ENCODE measurements at places on chromosomes 2 and 18.

DNA sequence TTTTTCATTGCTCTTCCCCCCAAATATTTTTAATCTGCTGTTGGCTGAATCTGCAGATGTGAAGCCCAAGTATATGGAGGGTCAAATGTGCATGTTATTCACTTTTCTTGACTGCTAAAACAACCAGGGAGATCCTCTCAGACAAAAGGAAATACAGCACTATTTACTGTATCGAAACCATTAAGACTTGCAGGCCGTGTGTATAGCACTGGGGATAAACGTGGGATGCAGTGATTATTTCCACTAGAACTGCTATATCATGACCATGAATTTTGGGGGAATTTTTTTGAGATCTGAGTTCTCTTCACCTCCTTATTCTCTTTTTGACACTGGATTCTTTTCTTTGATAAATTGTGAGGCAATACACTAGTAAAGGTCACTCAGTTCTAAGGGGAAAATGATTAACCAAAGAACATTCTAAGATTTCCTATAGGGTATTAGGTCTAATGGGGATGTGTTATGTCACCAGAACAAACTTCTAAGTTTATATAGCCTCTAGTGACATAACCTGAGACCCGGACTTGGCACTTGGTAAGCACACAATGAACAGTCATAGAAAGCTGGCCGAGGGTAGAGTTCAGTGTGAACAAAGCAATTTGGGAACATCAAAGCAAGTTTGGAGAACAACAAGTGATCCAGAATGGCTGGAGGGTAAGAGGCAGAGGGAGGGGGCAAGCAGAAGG lies 14.9 kb upstream of the UGT1A1 start:
- no peak for DNase-seq

DNA sequence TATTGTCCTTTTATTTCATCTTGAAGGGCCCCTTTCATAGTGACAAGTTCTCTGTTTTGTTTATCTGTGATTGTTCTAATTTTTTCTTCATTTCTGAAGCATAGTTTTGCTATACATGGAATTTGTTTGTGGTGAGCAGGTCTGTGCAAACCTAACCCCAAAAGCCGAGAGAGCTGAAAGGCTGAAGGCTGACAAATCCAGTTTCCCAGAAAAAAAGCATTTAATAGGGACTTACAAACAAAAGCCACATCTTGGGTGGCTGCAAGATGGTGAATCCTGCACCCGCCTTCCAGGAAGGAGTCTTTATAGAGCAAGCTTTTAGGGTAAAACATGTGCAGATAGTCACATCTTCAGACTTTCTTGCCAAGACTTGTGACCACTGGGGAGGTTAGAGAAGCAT lies 473.4 kb upstream of the TRIB2 start:
- no peak for DNase-seq

DNA sequence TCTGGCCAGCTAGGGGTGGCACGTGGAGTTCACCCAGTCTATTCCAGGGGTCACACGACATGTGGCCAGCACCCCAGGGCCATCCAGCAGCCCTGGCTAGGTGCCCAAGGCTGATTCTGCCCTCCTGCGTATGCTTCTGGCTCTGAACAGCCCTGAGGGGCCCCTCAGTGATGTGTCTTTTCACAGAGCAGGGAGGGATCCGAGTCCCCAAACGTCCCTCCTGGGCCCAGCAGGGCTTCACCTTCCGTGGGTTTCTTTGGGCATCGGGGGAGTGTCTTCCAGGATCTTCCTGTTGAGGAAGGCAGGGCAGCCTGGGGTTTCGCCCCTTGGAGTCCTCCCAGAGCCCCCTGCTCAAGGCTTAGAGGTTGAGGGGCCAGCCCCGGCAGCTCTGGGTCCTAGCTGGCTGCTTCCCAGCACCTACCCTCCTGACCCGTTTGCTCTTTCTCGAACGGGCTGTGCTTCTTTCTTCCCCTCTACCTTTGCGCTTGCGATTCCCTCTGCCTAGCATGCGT lies 165.9 kb downstream of the DYSF start:
- DNase-seq: no peak

DNA sequence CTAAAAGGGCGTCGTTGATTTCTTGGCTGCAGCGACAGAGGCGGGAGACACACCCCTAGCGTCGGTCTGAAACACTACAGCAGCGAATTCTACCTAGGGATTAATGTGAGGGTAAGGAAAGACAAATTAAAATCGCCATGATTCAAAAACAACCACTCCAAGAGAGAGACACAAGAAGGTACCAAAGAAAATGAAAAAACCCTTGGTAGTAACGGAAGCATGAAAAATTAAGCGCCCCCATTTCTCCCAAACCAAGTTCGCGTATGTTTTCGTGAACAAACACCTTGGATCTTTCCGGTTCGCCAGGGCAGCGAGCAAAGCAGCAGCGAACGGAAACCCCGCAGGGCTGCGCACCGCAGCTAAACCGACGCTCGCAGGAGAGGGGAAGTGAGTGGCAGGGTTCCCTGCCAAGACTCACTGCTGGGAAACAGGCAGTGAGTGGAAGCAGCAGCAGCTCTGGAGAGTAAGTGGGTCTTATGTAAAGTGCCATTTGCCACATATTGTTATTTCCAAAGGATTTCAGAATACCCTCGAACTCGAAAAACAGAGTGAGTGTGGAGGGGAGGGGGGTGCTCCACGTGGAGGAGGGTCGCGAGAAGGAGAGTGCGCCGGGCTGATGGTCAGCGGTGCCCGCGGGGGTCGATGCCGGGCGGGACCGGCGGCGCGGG lies 1.0 kb downstream of the PPP3R1 start:
- DNase-seq: no peak

GRCh38 chr2:164187121-164187520 lies 434.2 kb downstream of the GRB14 start:
- no peak for DNase-seq

GRCh38 chr2:44723921-44724320 lies 217.6 kb upstream of the SIX3 start:
- no peak for DNase-seq

- no peak for DNase-seq
Measured at GRCh38 chr2:12168791-12169388, 422.5 kb downstream of the LPIN1 start.

GRCh38 chr2:5690718-5691220 lies 1.4 kb upstream of the SOX11 start:
- no peak for DNase-seq

DNA sequence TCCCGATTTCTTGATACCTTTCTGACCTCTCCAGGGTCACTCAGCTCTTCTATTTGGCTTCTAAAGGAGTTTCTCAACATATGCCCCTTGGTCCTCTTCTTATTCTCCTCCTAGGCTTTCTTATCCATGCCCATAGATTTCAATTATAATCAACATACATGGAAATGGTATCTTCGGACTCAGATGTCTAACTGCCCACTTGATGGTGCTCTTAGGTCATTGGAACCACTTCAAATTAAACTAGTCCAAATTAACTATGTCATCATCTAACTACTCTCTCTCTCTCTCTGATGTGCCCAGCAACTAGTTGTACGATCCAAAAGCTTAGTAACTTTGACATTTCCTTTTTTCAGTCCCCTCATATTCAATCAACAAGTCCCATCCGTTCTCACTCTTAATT lies 43.2 kb upstream of the GPR75 start:
- no peak for DNase-seq

DNA sequence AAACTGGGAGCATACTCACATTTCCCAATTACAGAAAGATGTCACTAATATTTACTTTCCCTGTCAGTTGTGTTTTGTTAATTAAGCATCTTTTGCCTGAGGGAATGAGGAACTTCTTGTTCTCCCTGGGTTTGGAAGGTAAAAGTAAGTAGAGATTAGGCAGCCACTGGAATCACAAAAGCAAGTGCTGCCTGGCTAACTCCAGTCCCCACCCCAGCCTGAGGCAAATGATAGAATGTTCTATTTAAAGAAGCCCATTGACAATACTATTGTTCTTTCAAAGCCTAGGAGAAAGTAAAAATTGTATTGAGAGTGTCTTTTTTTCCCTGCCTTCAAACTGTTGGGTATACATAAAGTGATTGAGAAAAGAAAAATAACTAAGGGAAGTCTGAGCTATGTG lies 93.8 kb downstream of the MBD2 start:
- no peak for DNase-seq

DNA sequence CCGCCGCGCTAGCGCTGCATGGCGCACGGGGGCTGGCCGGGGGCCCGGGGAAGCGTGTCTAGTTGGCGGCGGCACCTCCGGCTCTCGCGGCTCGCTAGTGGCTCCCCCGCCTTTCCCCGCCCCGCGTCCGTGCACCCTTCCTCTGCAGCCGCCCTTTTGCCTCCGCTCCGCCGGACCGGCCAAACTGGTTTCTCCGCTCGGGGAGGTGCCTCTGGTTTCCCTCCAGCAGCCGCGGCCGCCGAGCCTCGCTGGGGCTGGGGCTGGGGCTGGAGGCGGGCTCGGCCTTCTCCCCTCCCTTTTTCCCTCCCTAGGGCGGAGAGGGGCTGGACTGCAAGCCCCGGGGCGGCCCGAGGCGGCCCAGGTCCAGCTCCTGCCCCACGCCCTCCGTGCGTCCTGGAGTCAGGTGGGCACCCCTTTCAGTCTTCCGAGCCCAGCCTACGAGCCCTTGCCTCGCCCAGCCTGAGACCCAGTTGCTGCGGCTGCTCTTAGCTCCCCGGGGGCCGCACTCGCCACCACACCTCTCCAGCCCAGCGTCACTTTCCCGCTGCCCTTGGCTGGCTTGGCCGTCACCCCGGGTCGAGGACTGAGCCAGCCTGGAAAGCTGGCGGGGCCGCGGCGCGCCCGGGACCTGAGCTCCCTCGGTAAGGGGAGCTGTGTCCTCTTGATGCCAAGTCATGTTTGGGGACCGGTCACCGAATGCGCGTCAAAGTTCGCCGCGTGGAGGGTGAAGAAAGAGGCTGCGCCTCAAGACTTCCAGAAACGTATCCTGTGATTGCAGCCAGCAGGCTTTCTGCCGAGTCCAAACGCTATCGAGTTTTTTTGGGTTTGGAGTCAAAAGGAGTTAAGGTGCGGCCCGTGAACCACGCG lies at the start of gene ATP8B1:
ATP8B1 (minus strand) TSS at position 213 of the 867 bp plus-strand sequence. CDS start 71,508 bp downstream, outside the sequence.
- DNase-seq: peak; percentile 1

DNA sequence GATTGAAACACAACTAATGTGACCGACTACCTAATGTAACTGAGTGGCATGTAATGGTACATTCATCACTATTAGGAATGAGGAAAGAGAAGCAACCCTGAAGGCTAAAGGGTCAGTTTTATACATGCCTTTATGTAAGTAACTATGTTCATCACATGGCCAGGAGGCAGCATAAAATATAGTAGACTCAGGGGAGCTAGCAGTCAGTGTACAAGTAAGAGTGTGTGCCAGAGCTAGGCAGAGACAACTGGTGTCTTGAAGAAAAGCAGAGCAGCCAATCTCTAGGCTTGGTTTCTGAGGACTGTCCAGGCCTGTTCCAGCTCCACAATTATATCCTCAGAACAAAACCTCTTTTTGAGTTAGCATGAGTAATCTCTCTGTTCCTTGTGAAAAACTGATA lies 18.1 kb downstream of the SMAD2 start:
- no peak for DNase-seq

DNA sequence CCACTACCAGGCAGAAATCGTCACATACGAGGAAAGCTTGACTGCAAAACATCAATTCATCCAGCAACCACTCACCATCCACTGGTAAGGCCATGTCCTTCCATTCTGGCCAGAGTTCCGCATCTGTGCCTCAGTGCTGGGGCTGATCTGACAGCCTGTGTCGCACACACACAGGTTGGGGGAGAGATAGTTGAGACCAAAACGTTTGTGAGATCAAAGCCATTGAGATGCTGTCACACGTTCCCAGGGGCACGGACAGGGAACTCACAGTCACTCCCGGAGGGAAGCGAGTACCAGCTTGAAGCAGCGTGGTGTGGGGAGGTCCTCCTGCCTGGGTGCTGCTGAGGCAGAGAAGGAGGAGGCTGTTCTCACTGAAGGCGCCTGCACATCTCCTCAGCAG lies 458.5 kb upstream of the SALL3 start:
- DNase-seq: no peak

GRCh38 chr2:136207030-136207623 lies 89.2 kb upstream of the CXCR4 start:
- no peak for DNase-seq

- no peak for DNase-seq
Measured at GRCh38 chr2:98897746-98898145, 38.3 kb downstream of the CRACDL start.

- no peak for DNase-seq
Measured at GRCh38 chr2:52881606-52882005, 886.0 kb upstream of the CHAC2 start.

DNA sequence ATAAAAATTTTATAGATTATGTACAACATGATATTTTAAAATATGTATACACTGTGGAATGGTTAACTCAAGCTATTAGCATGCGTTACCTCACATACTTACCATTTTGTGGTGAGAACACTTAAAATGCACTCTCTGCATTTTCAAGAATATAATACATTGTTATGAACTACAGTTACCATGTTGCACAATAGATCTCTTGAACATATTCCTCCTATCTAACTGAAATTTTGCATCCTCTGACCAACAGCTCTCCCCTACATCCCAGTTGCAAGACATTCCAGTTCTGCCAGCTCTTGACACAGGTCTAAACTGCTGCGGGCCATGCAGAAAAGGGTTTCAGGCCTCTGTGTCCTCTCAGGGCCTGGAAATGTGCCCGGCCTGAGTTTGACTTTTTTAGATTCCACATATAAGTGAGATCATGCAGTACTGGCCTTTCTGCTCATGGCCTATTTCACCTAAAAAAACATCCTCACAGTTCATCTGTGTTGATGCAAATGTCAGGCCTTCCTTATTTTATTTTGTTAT lies 113.7 kb downstream of the CDCA7 start:
- DNase-seq: no peak

DNA sequence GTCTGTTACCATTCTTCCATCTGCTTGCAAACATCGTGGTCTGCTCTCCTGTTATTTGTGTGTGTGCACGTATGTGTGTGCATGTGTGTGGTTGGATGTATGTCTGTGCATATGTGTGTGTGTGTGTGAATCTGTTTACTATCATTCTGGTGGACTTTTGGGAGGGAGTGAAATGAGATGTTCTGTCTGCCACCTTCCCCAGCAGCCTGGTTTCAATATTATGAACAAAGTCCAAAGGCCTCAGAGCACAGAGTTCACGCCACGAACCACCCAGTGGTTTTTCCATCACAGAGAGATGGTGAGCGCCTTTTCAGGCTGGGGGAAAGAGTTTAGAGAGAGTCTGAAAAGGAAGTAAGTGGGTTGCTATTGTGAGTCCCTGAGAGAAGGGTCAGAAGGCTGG lies 67.1 kb upstream of the YWHAQ start:
- no peak for DNase-seq

DNA sequence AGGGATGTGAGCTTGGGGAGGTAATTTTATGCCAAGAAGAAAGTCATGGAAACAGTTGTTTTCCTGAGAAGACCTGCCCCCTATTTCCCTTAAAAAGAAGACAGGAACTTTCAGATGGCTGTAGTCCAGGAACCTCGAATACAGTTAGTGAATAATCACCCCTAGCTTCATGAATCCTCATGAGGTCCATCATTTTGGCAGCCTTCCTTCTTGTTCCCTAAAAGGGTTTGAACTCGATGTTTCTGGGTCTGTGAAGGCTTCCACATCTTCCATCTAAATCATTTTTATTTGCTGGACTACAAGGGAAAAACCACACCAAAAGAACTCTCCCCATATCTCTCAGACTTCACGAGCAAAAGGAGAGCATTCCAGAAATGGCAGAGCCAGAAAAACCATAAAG lies 290.8 kb downstream of the SLC4A3 start:
- DNase-seq: no peak

All from GOT3 (cell line).